Spleen (tissue), 13 donors: ENCODE measurements at places on chromosomes 6 and 20.

DNA sequence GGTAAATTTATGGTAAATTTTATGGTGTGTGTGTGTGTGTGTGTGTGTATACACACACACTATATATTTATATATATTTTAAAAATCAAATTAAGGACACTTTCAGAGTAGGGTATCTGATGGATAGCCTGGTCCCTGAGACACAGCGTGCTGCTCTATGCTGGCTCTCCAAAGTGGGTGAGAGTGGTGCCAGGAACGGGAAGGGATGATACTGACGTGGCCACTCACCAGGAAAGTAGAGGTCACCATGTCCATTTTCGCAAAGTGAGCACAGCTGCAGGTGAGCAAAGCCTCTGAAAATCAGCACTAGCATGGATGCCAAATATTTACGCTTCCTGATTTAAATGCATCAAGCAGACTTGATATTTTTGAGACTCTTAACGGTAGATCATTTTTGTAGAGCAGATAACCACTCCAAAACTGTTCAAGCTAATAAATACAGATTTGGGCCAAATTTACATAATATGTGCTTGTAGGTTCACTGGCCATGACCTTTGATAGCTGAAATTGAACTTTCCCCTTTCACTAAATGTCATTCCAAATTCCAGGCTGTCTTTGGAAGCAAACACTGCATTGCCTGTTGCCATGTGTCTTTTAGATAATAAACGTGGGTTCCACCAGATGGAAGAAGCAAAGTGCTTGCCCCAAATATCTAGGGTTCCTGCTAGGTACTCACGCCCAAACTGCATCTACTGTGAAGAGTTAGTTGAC is 116.6 kb downstream of the ATXN1 start:
- no peak for DNase-seq

GRCh38 chr6:3379482-3380060 is 77.3 kb downstream of the SLC22A23 start:
- no peak for DNase-seq

- DNase-seq: no peak
Measured at GRCh38 chr6:93059911-93060310, 359.4 kb downstream of the EPHA7 start.

DNA sequence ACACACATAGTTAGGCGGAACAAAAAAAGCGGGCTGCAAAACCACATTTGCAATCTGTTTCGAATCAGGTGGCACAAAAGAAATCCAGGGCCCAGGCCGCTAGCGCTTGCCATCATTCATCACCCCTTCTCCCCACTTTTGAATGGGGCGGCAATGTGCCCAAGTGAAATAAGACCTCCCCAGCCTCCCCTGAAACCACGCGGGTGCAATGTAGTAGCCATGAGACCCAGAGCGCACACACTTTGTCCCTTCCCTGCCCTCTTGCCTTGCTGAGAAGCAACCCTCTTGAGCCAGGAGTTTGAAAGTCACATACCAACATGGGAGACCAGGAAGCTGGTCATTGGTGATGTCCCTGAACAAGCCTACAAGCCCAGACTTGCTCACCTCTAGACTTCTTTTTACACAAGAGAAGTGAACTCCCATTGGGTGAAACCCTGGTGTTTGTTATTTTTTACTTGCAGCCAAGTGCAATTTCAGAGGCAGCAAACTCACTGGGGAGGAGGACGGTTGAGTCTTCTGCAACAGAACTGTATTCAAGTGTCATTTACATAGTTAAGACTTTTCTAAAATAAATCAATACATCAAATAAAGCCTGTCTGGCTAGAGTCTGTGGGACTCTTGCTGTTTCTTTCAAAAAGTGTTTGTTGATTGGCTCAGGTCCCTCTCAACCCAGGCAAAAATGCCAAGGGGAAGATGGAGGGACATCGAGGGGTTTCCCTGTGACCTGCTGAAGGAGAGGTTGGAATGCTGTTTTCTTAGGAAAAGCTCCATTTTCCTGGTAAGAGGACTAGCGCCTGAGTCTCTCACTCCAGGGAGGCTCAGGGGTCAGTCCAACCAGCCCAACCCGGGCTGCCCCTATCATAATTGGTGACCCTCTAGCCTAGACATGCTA is 138.1 kb upstream of the PTPN1 start:
- DNase-seq: no peak

GRCh38 chr6:107144014-107144413 is 28.7 kb upstream of the BEND3 start:
- DNase-seq: no peak

- no peak for DNase-seq
Measured at GRCh38 chr6:154274168-154274567, 82.4 kb downstream of the IPCEF1 start.

- no peak for DNase-seq
Measured at GRCh38 chr20:61391185-61391584, 139.1 kb downstream of the CDH4 start.

GRCh38 chr6:157798851-157799250 is 24.2 kb upstream of the SNX9 start:
- no peak for DNase-seq

DNA sequence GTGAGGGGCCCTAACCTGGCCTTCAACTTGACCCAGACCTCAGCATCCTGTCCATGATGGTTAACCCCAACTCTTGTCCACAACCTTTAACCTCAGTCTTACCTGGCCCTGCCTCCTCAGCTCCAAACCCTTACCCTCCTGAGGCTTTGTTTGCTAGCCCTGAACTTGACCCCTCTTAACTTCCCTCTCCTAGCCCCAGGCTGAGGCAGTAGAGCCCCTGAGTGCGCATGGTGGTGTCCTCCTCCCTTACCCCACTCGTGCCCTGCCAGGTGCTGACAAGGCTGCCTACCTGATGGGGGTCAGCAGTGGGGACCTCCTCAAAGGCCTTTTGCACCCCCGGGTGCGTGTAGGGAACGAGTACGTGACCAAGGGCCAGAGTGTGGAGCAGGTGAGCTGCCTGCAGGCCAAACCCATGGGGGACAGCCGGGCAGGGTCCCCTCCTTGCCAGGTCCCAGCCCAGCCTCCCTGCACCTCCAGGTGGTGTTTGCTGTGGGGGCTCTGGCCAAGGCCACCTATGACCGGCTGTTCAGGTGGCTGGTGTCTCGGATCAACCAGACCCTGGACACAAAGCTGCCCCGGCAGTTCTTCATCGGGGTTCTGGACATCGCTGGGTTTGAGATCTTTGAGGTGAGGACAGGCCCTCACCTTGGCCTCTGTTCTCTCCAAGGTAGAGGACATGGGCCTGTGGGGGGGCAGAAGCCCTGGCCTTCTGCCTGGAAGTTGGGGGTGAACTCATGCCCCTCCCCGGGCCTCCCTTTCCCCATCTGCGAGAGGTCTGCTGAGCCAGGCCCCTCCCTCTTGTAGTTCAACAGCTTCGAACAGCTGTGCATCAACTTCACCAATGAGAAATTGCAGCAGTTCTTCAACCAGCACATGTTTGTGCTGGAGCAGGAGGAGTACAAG is 31.9 kb downstream of the MYH7B start:
- DNase-seq: no peak

DNA sequence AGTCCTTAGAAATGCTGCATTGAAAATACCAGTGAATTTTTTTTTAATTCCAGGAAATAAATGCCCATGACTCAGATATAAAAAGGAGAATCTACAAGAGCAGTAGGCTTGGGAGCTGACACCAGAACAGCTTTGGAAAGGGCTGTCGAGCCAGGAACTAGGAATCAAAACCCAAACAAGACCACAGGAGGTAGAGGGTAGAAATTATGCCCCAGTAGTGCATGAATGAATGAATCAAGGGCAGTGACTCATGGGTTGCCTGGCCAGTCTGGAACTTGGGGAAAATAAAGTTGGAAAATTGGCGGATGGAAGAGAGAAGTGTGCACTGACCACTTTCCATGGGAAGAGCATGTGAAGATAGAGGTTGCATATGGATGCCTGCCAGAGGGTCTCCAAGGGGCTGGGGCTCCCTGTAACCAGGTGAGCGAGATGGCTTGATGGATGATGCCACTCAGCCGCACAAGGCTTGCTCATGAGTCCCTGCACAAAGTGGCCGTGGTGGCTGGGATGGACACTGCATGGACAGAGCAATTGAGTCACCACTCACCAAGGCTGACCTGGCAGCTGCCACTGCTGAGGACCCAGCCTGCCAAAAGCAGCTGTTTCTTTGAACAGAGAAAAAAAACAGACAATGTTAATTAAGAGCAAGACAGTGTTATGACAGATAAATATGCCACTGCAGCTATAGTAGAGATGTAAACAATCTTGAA is 15.2 kb upstream of the MCCD1 start:
- no peak for DNase-seq

DNA sequence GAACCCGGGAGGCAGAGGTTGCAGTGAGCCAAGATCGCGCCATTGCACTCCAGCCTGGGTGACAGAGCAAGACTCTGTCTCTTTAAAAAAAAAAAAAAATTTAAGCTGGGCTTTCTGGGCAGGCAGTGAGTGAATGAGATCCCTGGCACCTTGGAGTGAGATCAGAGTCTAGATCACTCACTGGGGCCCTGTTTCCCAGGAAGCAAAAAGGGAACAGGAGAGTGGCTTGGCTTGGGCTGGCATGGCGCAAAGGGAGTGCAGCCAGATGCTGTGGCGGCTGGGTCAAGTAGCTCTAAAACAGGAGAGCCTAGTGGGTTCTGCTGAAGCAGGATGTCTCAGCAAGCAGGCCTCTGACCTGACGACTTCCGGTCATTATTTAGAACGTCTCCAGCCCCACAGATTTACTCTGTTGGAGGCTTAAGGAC is 10.4 kb downstream of the PLCG1 start:
- peak; percentile 57 for DNase-seq

DNA sequence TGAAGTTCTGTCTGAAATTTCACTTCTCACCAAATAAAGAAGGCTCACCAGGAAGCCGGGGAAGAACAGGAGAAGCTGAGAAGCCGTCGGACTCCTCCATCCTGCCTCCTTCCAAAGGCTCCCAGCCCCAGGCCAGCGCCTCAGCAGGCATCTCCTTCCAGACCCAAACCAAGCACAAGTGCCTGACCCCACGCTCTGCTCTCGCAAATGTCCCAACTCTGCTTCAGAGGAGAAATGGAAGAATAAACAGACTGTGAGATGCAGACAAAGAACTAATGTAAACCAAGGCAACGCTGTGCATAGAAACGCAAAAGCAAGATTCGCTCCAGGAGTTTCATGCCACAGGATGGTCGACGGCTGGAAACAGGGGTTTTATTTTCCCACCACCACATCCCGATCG is 100.3 kb upstream of the EXOC2 start:
- DNase-seq: no peak

- DNase-seq: peak; percentile 9
Measured at GRCh38 chr20:37380864-37381579, 35.1 kb downstream of the SRC start.

- no peak for DNase-seq
Measured at GRCh38 chr20:19735446-19735845, 22.6 kb upstream of the RIN2 start.

DNA sequence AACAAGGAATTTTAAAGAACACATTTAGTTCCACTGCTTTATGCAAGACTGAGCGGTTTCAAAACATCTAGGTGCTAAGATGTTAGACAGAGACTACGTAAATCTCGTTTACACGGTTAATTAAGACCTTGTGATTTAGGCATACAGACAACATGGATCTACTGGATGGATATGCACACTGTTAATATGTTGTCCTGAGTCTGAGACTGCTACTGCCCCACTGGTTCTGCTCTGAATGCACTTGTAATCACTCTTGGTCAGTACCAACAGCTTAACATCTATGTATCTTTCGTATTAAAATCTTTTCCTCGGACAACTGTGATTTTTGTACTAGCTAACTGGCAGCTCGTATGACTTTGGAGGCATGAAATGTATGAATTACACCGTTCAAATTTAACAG is 3.1 kb downstream of the MAN1A1 start:
- no peak for DNase-seq

- DNase-seq: no peak
Measured at GRCh38 chr6:120202878-120203277, 853.3 kb upstream of the MAN1A1 start.

GRCh38 chr6:21873562-21873961 is 280.0 kb downstream of the SOX4 start:
- no peak for DNase-seq

- DNase-seq: no peak
Measured at GRCh38 chr6:159217595-159218275, 48.5 kb downstream of the FNDC1 start.

- peak; percentile 95 for DNase-seq
Measured at GRCh38 chr20:31661625-31662371, 24.1 kb downstream of the COX4I2 start.

GRCh38 chr6:43428874-43429273 is 1.5 kb downstream of the ABCC10 start:
- no peak for DNase-seq

DNA sequence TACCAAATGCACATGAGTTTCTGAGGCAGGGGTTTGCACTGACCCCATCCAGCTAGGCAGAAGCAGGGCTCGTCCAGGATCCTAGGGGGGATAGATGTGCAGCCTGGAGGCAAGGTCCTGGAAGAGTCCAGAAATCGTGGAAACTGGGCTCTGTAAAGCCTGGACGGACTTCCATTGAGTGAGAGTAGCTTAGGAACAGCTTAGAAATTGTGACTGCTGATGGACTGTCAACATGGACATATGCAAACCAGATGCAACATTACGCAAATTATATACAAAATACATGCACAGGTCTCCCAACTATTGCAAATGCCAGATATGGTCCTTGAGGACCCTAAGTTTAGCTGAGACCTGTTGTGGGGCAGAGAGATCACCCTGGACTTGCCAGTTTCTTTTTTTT is 4.8 kb upstream of the EMILIN3 start:
- DNase-seq: no peak

- no peak for DNase-seq
Measured at GRCh38 chr6:169378620-169379381, 125.2 kb upstream of the THBS2 start.

- no peak for DNase-seq
Measured at GRCh38 chr6:116111552-116112528, 11.2 kb downstream of the NT5DC1 start.

DNA sequence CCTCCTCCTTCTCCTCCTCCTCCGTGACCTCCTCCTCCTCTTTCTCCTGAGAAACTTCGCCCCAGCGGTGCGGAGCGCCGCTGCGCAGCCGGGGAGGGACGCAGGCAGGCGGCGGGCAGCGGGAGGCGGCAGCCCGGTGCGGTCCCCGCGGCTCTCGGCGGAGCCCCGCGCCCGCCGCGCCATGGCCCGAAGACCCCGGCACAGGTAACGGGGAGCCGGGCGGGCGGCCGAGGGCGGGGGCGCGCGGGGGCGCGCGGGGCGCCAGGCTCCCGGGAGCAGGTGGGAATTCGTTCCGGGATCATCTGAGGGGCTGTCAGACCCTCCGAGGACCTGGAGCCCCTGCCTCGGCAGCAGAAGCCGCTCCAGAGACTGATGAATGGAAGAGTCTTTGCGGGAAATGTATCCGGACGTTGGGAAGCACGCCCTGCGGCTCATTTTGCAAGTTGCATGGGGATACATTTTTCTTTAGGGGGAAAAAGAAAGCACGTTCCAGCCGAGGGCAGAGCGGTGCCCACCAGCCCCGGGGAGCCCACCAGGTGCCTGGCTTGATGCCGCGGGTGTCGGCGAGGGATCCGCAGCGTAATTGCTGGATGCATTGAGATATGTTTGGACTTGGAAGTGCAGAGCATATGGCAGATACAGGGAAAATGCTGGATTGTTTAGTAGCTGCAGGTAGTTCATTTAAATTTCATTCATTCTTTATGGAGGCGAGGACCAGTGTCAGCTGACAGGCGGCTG is 394 bp downstream of the MYB start:
- peak; percentile 80 for DNase-seq
